ENCODE measurements at places on chromosomes 5 and 9.

DNA sequence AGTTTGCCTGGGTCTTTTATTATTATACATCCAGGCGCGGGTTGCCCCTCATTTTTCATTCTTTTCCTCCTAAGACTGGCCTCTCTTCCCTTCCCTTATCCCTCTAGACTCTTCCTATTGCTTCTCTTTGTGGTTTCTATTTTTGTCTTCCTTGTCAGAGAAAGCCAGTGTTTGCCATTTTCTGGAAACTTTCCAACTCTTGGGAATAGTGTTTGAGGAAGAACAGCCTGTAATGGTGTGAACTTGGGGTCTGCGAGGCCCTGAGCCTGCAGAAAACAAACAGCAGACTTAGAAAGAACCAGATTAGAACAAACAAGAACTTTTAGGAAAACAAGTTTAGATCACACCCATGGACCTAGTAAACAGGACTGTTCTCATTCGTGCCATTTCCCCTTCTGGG lies 15.5 kb downstream of the PRKACG start:
- no peak for DNase-seq

DNA sequence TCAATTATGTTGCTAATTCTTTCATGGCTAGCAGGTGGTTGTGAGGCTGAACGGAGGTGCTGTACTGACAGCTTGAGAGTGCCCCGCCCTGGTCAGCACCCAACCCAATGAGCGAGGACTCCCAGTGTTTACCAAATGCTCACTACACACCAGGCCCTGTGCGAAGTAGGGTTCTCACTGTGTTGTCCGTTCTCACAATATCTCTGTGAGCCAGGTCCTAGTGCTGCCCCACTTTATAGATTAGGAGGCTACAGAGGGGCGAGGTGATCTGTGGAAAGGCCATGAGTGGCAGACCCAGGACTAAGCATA lies 28.2 kb downstream of the COL15A1 start:
- no peak for DNase-seq

- no peak for DNase-seq
These were observed 420.6 kb downstream of the CTNND2 start for GRCh38 chr5:11483630-11484029.

DNA sequence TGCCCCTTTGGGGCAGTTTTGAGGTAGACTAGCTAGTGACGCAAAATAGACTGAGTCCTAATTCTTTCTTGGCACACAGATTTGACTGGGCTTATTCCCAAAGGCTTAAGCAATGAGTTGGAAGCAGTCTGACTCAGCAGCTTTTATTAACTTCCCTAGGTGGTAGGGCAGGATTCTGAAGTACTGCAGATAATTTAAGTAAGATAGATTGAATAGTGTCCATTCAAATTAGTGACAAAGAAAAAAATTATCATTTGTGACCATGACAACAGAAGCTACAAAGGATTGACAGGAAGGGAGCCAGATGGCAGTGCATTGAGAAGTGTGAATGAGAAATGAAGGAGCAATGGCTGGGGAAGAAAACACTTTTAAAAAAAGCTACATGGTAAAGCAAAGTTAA lies 649.4 kb downstream of the CDH9 start:
- DNase-seq = no peak

- peak; percentile 64 for DNase-seq
These were observed 38.4 kb downstream of the TLE4 start for GRCh38 chr9:79610019-79610631.

DNA sequence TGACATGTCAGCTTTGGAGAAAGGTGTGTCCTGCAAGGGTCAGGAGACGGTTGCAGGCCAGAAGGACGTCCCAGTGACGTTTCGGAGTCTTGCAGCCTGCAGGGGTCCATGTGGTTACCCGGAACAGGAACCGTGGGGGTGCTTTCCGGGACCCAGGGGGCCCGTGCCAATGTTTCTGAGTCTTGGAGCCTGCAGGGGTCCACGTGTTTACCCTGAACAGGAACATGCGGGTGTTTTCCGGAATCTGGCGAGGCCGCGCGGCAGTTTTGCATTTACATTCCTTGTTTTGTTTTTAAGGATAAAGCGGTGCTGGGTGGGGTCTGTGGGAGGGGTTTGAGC lies 30.6 kb downstream of the NKD2 start:
- DNase-seq = no peak

DNA sequence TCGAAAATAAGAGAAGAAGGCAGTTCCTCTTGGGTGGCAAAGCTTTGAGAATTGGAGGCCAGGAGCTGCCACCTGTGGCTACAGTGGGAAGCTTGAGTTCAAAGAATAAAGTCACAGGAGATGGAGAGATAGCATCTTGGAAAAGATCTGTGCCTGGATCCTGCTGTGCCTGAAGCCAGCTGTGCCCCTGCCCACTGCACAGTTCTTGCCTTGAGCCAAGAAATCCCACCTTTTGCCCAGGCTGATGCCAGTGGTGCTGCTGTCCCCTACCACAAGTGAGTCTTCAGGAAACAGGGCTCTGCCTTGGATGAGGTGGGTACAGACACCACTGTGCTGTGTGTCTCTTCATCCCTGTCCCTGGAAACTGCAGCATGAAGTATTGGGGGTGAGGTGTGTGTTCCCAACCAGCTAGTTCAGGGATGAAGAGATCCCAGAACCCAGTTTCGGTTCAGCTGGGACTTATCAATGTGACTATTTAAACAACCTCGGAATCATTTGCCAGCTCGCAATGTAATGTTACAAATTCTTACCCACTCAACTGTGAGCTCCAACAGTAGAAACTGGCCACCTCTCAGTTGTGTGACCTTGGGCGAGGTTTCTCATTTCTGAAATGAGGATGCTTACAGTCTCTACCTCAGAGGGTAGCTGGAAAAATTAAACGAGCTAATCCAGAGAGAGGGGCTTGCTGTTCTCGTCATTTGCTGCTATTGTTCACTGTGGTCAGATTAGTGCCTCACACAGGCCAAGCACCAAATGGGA lies 5.9 kb downstream of the IER5L start:
- DNase-seq = no peak

- DNase-seq = no peak
These were observed 80.8 kb downstream of the NTNG2 start for GRCh38 chr9:132242621-132243155.

DNA sequence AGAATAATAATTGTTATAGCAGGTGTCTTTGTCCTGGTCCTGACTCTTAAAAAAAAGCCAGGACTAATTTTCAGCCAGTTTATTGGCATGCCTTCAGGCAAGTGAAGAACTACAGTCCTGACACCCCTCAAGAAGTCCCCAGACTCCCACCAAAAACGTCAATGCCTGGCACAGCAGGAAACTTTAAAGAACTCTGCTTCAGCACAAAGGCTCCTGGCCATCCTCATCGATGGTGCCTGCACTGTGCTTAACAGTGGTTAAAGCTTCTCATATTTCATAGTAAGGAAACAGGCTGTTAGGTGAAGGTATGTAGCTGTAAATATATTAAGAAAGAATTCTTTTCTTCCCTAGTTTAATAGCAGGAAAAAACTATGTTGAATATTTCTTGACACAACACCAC lies 280.1 kb upstream of the PUM3 start:
- no peak for DNase-seq

DNA sequence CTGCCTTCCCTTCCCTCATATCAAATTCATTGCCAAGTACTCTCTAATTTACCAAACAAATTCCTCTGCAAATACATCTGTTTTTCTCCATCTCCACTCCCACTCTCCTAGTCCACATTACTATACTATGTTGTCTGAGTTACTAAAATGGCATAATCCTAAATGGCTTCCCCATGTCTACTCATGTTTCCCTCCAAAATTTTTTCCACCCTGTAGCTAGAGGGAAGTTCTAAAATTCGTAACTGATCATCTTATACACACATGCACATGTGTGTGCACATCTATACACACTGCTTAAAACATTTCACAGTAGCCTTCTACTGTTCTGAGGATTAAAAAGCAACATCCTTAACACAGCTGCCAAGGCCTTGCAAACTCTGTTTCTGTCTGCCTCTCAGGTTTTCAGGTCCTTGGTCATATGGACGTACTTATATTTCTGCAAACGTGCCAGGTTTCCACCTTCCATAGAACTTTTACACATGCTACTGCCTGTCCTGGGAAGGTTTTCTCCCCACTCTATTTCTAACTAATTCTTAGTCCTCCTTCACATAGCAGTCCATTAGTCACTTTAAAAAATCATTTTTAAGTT lies 140.6 kb downstream of the LURAP1L start:
- no peak for DNase-seq

DNA sequence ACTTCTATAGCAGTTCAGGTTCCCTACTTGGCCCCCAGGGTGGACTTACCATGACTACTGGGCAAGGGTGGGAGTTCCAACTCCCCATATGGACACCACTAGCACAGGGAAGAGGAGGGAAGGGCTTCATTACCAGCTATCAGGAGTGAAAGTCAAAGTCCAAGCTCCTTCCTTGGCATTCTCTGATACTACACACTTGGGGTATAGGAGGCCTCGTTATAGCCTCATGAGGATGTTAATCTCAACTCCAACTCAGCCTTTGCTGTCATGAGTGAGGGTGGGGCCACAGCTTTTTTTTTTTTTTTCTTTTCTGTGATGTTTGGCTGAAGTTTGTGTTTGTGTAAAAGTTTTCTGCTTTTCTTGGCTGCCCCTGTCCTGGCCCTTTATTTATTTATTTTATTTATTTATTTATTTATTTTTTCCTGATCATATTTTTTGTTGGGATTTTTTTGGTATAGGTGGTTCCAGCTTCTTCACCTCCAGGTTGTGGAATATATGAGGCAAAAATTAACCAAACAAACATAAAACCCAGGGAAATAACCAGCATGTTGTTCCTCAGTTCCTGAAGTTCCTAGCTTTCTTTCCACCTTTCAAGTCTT lies 8.7 kb downstream of the GARIN3 start:
- DNase-seq = no peak

- DNase-seq = no peak
These were observed 5.9 kb downstream of the CRB2 start for GRCh38 chr9:123361731-123362510.

DNA sequence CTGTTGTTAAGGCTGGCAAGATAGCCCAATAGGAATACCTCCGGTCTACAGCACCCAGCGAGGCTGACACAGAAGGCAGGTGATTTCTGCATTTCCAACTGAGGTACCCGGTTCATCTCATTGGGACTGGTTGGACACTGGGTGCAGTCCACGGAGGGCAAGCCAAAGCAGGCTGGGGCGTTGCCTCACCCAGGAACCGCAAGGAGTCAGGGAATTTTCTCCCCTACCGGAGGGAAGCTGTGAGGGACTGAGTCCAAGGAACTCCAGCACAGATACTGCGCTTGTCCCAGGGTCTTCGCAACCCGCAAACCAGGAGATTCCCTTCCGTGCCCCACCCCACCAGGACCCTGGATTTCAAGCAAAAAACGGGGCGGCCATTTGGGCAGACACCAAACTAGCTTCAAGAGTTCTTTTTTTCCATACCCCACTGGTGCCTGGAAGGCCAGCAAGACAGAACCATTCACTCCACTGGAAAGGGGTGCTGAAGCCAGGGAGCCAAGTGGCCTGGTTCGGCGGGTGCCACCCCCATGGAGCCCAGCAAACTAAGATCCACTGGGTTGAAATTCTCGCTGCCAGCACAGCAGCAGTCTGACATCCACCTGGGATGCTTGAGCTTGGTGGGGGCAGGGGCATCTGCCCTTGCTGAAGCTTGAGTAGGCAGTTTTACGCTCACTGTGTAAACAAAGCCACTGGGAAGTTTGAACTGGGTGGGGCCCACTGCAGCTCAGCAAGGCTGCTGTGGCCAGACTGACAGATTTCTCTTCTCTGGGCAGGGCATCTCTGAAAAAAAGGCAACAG lies 647.2 kb downstream of the BNC2 start:
- DNase-seq = no peak

- no peak for DNase-seq
These were observed 36.6 kb downstream of the MRPL36 start for GRCh38 chr5:1762883-1763547.

GRCh38 chr5:144315994-144316634 lies 145.4 kb downstream of the KCTD16 start:
- no peak for DNase-seq

DNA sequence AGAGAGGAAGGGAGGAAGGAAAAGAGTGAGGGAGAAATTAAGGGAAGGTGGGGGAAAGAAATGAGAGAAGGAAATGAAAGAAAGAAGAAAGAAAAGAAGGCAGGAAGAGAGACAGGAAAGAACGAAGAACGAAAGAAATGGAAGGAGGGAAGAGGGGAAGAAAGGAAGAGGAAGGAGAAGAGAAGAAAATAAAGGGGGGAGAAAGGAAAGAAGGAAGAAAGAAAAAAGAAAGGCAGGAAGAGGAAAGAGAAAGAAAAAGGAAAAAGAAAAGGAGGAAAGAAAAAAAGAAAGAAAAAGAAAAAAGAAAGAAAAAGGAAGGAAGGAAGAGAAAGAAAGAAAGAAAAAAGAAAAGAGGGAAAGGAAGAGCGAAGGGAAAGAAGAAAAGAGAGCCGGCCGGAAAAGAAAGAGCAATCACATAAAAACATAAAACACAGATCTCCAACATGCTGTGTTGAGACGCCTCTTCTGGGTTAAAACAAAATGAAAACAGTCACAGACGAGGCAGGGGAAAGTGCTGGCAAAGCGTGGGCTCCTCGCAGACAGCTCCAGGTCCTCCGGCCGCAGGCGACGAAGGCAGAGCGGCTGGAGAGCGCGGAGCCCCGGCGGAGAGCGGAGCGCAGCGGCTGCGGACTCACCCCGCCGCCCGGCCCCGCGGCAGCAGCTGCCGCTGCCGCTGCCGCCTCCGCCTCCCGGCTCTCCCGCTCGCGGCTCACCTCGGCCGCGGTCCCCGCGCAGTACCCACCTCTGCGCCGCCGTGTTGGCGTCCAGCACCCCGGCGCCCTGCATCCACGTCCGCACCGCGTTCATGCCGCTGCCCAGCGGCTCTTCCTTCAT lies 896 bp downstream of the EBF1 start:
- DNase-seq = peak; percentile 74

DNA sequence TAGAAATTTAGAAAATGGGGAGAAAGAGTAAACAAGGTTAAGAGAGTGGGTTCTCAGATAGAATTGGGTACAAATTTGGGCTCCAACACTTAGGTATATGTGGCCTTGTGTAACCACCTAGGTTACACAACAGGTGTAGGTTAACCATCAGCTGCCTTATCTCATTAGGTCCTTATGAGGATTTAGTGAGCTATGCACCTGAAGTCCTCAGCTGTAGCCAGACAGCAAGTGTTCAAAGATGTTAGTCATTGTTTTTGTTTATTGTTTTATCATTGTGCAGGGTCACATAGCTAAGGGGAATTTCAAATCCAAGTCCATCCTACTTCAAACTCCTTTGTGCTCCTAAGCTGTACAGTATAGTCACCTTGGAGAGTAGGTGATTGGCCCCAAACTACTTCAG lies 970 bp upstream of the TRIM32 start:
- DNase-seq = no peak

- DNase-seq = no peak
These were observed 170.3 kb upstream of the RAD23B start for GRCh38 chr9:107112707-107113243.

GRCh38 chr9:127981559-127982121 lies 851 bp upstream of the EEIG1 start:
- no peak for DNase-seq

GRCh38 chr9:77488439-77489126 lies 159.5 kb downstream of the GNA14 start:
- DNase-seq = no peak

- no peak for DNase-seq
These were observed 52.7 kb downstream of the PIK3R1 start for GRCh38 chr5:68268101-68268851.

All from ecto neural progenitor cell (in vitro differentiated cells).